ENCODE measurements at places on chromosomes 16 and 17.

GRCh38 chr17:81082177-81083073 is 47.5 kb downstream of the BAIAP2 start:
- no peak for DNase-seq

- DNase-seq = peak; percentile 55
Measured at GRCh38 chr16:57475711-57476339, 10.5 kb downstream of the DOK4 start.

DNA sequence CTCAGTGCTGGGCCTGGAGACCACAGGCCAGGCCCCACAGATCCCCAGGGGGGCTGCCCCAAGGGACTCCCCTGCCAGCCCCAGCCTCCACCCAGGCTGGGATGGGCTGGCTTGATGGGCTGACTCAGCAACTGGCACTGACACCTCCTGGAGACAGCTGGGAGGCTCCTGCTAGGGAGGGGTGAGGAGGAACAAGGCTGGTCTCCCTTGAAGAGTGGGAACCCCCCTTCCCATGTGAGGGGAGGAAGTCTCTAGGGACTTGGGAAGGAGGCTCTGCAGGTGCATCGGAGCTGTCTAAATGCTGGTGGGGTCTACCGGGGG is 10.4 kb downstream of the NHERF1 start:
- peak; percentile 37 for DNase-seq

DNA sequence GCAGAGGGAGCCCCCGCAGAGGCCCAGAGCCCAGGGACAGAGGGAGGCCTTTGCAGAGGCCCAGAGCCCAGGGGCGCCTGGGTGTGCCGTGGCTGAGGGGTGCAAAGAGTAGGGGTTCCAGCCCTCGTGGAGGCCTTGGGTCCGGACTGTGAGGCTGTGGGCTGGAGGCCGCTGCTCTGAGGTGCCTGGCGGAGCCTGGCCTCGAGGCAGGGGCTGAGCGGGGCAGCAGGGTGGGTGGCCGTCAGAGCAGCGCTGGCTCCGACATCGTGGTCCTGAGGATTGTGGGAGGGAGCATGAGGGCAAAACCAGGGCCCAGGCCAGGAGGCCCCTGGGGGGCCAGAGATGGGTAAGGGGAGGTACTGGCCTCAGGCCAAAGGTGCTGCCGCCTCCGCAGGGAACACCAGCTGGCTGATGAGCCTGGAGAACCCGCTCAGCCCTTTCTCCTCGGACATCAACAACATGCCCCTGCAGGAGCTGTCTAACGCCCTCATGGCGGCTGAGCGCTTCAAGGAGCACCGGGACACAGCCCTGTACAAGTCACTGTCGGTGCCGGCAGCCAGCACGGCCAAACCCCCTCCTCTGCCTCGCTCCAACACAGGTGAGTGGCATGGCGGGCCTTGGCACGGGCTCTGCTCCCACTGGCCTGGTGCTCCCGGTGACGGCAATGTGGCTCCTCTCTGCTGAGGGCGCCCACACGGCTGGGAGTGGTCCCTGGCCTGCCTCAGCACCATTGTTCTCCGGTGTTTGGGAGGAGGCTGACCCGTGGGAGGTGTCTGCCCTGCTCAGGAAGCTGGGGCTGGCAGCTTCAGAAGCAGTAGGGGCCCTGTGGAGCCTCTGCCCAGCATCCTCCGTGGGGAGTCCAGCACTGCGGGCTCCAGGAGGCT is 33.7 kb downstream of the TSC2 start:
- no peak for DNase-seq

GRCh38 chr17:2059547-2060384 is 4.9 kb downstream of the HIC1 start:
- DNase-seq = no peak

GRCh38 chr17:48246612-48247011 is 139.0 kb downstream of the SNX11 start:
- no peak for DNase-seq

DNA sequence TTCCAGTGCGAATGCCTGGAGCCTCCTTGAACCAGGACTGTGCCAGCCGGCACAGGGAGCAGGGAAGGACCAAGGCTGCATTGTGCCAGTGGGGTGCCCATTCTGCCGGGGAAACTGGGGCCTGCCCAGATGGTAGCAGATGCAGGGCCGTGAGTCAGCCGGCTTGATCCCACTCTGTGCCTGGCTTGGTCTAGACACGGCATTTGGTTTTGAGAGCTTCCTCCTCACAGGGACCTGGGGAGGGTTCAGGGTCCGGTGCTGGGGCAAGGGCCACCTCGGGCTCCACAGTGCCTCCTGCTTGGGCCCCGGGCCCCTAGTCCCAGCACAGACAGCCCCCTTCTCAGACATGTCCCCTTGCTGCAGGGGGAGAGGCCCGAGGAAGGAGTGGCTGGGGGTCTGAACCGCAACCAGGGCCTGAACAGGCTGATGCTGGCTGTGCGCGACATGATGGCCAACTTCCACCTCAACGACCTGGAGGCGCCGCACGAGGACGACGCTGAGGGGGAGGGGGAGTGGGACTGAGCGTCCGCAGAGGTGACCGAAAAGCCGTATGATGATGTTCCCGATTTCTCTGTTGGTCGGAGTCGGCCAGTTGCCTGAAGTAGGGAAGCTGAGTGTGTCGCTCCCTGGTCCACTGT is 7.8 kb upstream of the MC1R start:
- DNase-seq = no peak

DNA sequence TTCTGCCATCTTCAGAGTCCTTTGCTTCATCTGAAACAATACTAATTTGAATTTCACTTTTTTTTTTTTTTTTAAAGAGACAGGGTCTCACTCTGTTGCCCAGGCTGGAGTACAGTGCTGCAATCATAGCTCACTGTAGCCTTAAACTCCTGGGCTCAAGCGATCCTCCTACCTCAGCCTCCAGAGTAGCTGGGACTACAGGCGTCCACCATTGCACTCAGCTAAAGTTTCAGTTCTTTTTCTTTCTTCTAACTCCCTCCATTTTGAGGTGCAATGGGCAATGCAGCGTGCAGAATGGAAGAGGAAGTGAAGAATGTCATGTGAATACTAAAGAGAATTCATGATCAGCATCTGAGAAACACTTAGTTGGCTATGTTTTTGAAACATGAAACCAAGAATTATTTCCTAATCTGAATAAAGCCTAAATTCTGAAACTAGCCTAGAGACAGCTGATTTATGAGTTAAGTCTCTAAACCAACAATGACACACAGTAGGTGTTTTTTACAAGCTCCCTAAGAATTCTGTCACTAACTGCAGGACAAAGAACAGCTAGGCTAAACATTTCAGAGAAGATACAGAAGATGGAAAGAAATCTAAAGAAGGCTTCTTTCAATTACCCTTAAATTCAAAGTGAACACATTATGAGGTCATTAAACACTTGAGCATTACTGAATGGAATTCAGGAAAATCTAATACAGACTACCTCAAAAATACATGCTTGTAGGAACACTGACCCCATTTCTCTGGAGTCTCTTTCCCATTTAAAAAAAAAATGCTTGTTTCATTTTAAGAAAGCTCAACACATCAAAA is 21.0 kb downstream of the SNN start:
- no peak for DNase-seq

Measured in NCI-H1436 (cell line).